NCI-H1930 (cell line): ENCODE measurements at places on chromosomes 3 and 15.

DNA sequence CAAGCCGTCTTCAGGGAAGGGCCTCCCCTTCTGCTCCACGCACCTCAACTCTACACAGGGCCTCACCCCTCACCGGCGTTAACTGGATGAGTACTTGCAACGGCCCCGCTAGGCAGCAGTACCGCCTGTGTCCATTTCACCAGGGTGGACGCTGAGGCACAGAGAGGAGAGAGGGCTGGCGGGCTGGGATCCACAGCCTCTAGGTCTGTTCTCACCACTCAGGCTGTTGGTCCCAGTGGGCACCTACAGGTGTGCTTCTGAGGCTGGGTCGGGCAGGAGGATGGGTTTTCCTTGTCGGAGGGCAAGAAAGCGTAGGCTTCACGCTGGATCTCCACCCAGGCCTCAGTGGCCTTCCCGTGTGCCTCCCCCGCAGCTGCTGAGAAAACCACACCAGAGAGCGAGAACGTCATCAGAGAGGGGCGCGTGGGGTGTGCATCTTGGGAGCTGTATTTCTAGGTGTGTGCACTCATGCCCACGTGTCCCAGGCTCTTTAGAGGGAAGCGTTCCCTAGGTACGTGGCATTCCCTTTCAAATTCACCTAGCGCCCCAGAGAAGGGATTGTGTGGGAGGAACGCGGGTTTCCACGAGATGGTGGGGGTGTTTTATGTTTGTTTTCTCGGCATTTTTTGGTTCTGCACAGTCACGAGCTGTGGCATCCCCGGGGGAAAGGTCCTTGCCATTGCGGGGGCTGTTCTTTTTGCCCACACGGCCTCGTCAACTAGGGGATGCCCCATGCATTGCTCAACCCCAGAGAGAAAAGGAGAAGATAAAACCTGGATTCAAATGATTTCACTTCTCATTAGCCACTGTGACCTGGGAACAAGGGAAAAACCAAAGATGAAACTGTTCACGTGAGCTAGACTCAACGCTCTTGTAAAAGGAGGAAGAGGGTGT is 67.7 kb downstream of the MGLL start:
- no peak for DNase-seq

DNA sequence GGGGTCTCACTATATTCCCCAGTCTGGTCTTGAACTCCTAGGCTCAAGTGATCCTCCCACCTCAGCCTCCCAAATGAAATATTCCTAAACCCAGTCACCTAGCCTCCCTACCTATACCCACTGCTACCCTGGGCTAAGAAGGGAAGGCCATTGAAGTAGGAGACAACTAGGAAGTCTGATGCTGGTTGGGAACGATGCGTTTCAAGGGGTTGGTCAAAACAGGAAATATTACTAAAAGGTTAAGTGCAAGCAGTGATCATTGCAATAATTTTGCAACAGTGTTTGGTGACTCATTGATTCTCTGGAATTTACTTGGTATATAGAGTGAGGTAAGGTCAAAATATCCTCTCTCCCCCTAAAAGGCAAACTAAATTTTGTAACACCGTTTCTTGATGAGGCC is 4.6 kb upstream of the UQCRC1 start:
- DNase-seq: no peak

DNA sequence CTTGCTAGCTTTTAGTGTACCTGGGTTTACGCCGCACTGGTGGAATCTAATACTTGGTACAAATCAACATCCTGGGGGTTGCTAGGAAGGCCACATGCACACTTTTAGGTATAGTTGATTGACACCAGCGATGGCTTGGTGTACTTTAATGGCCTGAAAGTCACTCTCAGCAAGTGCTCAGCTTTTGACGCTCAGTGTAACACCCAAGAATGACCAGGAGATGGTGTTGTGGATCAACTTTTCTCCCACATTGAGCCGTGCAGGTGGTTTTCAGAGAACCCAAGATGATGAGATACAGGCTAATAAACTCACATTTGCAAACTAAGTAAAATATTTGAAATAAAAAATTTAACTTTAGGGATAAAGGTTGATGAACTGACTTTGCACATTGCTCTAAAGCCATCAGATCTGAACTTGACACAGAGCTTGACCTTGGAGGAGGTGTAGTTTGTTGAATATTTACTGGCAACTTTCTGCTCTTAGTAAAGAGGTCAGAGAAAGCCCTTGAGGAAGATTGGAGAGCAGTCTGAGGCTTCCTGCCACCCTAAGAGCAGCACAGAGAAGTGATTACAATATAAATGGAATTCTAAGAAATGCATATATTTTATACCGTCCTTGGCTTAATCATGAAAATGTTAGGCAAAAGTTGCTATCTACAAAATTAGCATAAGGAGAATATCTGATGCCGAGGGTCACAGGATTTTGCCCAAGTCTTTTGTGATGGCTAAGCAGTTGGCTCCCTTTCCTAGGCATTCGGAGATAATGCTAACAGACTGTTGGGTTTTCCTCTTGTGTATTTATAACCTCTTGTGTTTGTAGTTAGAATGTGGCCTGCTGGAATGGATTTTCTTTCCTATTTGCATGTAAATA is 143.4 kb upstream of the RASGRP1 start:
- no peak for DNase-seq

GRCh38 chr15:38193496-38193895 is 59.1 kb upstream of the SPRED1 start:
- no peak for DNase-seq

- DNase-seq: no peak
Measured at GRCh38 chr3:34568766-34569165, 770.3 kb downstream of the PDCD6IP start.

DNA sequence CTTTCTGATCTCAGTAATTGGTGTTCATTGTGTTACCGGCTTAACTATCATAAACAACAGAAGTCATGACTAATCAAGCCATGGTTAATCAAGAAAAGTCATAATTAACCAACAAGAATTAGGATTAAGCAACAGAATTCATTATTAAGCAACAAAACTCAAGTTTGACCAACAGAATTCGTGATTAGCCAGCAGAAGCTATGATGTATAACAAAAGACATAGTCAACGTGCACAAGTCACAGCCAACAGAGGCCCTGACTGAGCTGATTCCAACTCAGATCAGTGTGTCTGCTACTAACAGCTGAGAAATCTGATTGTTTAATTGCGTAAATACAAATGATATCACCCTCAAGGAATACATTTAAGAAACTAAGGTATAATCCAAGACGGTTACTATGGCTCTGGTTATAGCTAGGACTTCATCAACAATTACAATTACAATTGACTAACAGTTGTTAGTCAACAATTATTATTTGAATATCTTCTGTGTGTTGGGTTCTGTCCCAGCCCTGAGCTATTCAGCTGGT is 67.7 kb downstream of the RARB start:
- no peak for DNase-seq

- no peak for DNase-seq
Measured at GRCh38 chr3:161388855-161389254, 17.5 kb upstream of the SPTSSB start.

DNA sequence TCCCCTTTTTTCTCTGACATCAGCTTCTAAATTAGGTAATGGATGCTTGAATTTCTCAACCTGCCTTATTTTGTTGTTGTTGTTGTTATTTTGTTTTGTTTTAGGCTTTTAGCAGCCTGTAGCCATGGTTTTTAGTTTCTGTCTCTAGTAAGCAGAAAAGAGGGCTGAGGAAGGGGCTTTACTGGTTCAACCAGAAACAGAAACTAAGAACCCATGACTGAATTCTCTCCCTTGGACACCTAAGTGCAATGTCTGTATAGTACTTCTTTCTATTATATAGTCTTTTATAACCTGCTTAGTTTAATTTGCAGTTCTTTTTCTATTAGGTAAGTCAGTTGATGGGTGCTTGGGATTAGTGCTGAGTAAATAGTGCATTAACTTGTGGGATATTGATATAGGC is 129.0 kb downstream of the BBX start:
- no peak for DNase-seq

DNA sequence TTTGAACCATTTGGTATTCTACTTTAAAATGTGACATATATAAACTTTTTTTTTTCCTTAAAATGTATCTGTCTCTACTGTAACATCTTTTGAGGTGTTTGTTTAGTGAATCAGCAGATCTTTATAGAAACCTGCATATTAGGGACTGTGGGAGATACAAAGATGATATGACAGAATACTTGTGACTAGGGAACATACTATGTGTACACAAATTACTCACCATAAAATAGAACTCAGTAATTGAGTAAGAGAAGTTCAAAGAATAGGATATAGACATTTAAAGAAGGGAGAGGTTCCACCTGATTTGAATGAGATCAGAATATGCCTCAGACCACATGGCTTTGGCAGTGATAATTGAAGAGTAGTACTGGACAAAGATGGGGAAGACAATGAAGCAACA is 47.9 kb downstream of the ATP2C1 start:
- no peak for DNase-seq

GRCh38 chr3:9781978-9782603 is 10.2 kb downstream of the TADA3 start:
- no peak for DNase-seq

- DNase-seq: peak; percentile 80
Measured at GRCh38 chr3:139329364-139329850, 14.4 kb upstream of the MRPS22 start.

DNA sequence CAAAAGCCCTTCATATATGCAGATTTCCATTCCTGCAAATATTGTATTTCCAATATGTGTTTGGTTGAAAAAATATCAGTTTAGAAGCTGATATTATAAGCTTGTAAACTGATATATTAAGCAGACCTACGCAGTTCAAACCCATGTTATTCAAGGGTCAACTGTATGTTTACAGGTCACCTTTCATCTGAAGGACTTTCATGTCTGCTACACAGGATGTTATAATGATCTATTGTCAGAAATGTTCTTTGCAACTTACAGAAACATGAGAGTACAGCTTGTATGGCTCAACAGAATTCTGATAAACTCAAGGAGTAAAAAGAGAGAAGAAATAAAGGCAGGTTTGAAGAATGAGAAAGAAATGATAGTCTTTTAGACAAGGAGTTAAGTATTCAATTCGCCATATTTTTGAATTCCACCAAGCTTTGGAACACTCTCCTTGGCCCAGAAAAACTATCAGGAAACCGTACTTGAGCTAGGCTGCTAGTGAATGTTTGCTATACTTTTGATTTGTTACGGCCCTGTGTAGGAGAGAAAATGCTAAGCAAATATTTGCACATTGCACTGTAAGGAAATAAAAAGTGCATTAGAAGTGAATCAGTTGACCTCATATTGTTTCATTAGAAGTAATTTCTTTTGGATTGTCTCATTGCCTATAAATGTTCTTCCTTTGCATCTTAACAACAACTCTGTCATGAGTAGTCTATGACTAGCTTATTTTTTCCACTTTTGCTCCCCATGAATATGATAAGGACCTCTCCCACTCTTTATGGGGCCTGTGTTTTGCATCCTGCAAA is 81.2 kb downstream of the NEK11 start:
- no peak for DNase-seq

- DNase-seq: peak; percentile 24
Measured at GRCh38 chr3:74559261-74559660, 55.2 kb downstream of the CNTN3 start.

DNA sequence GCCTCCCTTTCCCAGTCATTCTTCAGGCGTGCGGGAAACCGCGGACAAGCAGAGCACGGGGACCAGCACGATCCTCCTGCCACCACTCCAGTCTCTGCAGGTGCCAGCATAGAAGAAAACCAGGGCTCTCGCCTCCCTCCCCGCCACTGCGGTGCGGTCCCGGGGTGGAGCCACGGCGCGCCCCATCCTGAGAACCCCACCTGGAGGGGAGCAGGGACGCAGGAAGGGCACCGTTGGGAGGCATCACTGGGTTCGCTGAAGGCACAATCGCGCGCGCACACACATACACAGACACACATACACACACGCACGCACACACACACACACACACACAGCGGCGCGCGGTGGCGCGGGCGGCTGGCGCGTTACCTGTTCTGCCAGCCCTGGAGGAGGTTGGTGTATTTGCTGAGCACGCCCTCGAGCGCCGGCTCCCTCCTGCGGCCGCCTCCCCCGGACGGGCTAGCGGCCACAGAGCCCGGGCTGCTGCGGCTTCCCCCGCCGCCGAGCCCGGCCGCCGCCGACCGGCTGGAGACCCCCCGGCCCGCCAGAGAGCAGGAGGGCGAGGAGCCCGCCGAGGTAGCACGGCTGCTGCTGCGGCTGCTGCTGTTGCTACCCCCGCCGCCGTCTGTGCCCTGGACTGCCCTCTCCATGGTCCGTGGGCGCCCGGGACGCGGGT is 394 bp downstream of the OSBPL10 start:
- DNase-seq: peak; percentile 27

DNA sequence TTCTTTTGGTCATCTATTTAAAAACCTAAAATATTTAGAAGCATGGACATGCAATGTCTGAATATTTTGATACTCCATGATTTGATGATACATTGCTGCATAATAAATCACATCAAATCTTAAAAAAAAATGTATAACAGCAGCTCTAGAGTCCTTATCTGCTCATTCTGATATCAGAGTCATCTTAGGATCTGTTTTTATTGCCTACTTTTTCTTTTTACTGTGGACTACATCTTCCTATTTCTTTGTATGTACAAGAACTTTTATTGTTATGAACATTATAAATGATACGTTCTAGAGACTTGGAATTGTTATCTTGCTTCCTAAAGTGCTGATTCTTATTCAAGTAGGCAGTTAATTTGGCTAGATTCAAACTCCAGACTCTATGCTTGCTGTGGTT is 72.7 kb downstream of the IQCH start:
- no peak for DNase-seq

GRCh38 chr3:10437272-10437994 is 68.0 kb downstream of the ATP2B2 start:
- no peak for DNase-seq

DNA sequence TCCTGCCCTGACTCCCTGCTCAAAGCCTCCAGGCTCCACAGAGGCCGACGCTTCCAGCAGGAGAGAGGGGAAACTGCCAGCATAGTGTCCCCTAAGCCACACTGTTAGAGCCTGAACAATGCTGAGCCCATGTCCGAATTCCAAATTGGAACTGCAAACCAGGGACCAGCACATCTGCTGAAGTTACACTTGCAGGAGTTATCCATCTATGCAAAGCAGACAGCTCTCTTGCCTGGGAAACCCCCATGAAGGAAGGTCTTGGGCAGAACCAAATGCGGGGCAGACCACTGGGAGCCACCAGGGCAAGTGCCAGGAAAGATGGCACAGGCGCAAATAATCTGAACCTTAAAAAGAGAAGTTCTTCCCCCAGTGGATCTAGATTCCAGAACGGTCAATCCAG is 625 bp downstream of the LRRC15 start:
- DNase-seq: no peak

DNA sequence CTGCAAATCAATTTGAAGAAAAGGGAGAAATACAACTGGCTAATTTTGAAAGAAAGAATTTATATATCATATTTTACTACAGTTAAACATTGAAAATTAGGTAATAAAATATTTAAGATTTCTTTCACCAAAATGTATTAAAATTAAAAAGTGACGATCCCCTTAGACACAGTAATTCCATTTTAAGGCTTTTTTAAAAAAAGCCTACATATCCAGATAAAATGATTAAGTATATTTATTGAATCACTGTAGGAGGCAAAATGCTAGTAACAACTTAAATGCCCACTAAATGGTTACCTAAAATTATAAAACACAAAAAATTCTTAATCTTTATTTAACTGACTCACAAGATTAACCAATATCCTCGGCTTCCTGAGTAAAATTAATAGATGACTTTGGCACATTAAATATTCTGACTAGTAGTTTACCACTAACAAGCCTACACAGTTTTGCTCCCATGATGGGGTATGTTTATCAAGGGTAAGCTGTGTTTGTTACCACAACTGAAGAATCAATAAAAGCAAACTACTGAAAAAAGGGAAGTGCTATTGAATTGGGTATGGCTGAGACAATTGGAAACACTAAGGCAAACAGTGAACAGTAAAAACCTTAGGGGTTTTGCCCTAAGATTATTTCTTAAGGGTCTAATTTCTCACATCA is 28.4 kb downstream of the ANKRD28 start:
- no peak for DNase-seq

GRCh38 chr3:146746190-146746589 is 141.0 kb upstream of the PLSCR5 start:
- no peak for DNase-seq
